ENCODE measurements at places on chromosomes 5 and 9.

DNA sequence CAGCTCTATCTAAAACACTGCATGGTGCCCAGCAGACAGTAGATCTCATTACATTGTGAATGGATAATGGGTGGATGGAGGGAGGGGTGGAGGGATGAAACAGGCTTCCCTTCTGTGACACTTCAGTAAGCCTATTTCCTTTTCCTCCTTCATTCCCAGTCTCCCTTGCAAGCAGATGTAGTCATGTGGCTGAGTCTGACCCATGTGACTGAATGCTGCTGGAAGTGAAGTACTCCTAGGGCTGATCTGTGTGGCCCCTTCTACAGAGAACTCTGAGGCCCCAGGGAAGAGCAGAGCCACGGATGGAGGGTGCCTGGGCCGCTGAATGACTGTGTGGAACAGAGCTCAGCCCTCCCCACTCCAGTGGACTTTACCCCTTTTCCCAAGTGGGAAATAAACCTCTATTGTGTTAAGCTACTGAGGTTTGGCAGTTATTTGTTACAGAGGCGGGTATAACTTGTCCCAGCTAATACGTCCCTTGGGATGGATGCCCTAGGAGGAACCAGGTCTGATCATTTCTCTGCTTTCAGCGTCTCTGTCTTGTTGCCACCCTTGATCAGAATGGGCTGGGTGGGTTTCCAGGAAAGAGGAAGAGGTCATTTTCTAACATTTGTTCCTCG is 176.1 kb upstream of the MVB12B start:
- DNase-seq: no peak

- DNase-seq: no peak
Measured at GRCh38 chr5:76999451-76999850, 30.8 kb upstream of the AGGF1 start.

GRCh38 chr9:126144603-126145456 is 181.8 kb upstream of the MVB12B start:
- no peak for DNase-seq

DNA sequence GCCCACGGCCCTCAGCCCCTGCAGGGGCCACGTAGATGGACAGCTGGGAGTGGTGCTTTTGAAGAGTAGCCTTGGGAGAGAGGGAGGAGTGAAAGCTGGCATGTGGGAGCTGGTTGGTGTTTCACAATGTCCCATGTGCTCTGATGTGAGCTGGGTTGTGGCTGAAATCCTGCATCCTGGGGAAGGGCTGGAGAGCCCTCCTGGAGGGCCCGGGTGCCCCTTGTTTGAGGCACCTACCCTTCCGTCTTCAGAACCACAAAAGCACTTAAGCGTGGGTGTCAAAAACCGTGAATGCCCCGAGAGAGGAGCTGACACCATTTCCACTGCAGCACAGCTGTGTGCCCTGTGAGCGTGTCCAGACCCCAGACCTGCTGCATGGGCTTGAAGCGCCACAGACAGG is 199.1 kb upstream of the ZNF618 start:
- no peak for DNase-seq
